DND-41 (cell line): ENCODE measurements at places on chromosomes 5 and 9.
A peak's percentile ranks its signal among the peaks of the same experiment; 100 is the strongest.

GRCh38 chr5:80986382-80986781 is 26.2 kb downstream of the RASGRF2 start:
- no peak for DNase-seq

DNA sequence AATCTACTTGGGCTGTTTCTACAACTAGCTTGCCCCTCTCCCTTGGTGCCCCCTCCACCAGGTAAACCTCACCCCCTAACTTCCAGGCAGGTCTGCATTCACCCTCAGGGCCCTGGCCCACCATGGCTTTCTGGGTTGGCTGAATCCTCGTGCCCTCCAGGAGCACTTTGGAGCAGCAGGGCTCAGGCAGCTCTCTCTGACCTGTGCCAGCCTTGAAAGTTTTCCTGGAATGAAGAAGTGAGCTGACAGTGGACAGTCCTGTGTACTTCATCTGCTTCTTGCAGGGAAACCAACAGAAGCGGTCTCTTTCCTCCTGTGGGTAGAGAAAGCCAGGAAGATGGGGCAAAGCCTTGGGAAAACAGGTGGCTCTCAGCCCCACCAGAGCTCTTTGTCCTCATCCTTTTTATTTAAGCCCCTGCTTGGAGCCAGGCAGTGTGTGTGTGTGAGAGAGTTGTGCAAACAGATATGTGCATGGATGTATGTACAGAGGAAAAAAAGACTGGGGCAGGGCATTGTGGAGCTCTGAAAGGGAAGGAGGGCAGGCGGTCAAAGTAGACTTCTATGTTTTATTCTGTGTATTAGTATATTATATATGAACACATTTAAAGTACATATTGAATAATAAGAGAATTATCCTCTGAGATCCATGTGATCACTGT is 62.3 kb upstream of the SPRY4 start:
- no peak for DNase-seq

- DNase-seq: no peak
These were observed 97.6 kb upstream of the DHFR start for GRCh38 chr5:80752427-80752826.

DNA sequence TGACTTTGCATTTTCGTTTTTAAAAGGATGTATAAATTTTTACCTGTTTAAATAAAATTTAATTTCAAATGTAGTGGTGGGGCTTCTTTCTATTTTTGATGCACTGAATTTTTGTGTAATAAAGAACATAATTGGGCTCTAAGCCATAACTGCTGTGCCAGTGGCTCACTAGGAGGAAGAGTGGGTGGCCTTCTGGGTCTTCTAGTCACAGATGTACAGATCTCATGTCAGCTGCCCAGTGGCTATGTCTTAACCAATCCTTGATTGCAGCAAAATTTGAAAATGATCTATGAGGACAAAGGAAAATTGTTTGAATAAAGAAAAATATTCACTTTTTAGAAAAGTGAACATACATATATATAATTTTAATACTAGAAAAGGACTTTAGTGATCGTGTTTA is 5.4 kb downstream of the CTSL start:
- DNase-seq: no peak

DNA sequence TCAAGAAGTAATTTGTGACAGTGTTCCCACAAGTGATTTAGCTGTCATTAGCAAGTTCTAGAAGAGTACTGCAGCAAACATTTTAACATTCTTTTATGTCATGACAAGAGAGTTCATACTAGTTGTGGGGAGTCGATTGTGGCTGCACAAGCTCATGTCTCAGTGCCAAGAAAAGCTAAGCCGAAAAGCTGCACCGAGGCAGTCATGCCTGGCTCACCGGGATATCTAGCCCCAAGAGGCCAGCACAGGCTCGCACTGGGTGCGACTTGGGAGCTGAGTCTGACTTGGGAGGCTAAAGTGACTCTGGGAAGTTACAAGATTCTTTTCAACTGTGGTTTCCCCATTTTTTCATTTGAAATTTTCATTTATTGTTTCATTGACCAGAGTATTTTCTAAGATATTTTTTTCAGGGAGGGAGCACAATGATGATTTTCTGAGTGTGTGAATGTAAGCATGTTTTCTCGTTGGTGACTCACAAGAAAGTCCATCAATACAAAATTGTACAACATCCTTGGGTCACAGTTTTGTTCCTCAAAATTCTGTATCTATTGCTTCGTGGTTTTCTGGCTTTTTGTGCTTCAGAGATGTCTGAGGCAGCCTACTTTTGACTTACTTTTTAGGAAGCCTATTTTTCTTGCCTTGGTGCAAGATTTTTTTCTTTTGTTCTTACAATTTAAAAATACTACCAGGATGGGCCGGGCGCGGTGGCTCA is 18.7 kb downstream of the CAST start:
- DNase-seq: no peak

- peak; percentile 22 for DNase-seq
These were observed 196.2 kb upstream of the CLINT1 start for GRCh38 chr5:158055111-158055501.

GRCh38 chr5:135253601-135254178 is 145.3 kb downstream of the MACROH2A1 start:
- DNase-seq: no peak

DNA sequence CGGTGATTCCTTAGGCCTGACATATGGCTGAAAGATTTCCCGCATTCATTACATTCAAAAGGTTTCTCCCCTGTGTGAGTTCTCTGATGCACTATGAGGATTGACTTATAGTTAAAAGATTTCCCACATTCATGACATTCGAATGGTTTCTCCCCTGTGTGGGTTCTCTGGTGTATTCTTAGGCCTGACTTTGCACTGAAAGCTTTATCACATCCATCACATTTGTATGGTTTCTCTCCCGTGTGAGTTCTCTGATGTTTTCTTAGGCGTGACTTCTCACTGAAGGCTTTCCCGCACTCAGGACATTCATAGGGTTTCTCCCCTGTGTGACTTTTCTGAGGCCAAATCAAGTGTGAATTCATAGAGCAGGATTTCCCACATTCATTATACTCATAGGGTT is 35.8 kb downstream of the ZNF782 start:
- DNase-seq: no peak

GRCh38 chr5:35202319-35203111 is 27.8 kb downstream of the PRLR start:
- peak; percentile 59 for DNase-seq

- DNase-seq: no peak
These were observed 26.8 kb downstream of the GRIA1 start for GRCh38 chr5:153517241-153517611.
